ENCODE measurements at places on chromosomes 11 and 22.

DNA sequence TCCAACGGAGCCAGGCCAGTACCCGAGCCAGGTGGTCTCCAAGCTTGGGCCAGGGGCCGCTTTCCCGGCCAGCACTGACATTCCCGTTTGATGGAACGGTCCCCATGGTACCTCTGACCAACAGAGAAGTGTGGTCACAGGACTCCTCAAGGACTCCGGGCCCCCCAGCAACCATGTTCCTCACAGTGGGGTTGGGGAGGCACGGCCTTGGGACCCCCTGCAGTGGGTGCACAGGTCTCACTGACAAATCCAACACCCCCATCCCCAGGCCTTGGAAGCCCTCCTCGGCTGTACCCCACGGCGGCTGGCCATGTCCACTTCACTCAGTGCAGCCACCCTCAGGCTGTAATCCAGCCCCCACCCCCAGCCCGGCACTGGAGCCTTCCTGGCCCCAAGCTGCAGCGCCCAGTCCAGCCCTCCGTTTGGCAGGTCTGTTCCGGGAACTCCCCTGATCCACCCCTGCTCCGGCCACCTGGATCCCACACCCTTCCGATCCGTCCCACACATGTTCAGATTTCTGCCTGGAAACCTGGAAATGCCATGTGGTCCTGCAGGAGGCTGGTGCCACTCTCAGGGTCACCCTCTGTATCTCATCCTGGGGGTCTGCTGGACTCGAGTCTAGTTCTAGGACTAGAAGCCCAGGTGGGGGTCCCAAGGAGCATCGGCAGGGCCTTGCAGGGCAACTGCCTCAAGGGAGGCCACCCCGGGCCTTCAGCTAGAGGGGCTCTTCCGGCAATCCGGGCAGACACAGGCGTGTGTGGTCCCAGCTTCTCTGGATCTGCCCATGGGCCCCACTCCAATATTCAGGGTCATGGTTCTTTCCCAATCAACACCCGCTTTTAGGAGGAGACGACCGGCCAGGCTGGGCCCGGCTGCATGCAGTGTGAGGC lies 26.6 kb downstream of the TBX1 start:
- DNase-seq, result no peak

- DNase-seq, result no peak
Observed at GRCh38 chr22:41905411-41906202, 9.3 kb downstream of the SHISA8 start.

DNA sequence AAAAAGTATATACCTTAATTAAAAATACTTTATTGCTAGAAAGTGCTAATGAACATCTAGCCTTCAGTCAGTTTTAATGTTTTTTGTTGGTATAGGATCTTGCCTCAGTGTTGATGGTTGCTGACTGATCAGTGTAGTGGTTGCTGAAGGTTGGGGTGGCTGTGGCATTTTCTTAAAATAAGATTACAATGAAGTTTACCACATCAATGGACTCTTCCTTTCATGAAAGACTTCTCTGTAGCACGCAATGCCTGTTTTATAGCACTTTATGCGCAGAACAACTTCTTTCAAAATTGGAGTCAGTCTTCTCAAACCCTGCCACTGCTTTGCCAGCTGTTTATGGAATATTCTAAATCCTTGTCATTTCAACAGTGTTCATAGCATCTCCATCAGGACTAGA lies 50.6 kb downstream of the LDLRAD3 start:
- DNase-seq, result no peak

DNA sequence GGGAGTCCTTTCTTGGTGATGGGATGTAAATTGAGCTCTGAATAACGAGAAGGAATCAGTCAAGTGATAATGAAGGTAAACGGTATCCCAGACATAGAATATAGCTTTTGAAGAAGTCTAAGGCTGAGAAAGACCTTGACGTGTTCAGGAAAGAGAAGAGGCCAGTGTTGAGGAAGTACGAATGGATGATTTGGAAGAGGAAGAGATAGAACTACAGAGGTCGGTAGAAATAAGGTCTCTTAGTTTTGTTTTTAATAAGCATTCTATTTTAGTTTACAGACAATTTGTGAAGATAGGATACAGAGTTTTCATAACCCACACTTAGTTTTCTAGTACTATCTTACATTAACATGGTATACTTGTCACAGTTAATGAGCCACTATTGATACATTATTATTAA lies 1598.1 kb downstream of the FAM181B start:
- no peak for DNase-seq

DNA sequence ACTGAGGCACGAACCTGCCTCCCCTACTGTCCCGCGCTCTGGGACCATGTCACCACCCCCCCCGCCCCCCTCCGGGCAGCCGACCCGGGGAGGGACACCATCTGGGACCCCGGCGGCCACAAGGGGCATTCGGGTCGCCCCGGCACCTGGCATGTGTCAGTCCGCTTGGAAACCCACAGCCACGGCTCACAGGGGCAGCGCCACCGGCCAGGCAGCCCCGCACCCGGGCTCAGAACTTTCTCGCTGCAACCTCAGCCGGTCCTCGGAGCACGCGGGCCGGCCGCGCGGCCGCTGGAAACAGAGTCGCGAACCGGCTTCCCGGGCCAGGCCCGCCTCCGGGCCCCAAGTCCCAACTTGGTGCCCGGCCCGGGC lies 159.9 kb upstream of the GRK3 start:
- no peak for DNase-seq

Measured in M059J (cell line).